Progenitor cell of endocrine pancreas (in vitro differentiated cells): ENCODE measurements at places on chromosomes 3 and 15. TPM values are rescaled to one million over a fixed set of nuclear protein-coding genes. Genes with fewer than 3 reads are reported as not detected.

OXSR1 gene
- total RNA-seq: 55.5 and 56.3 TPM in 2 replicates

CDC25A gene
- total RNA-seq: 20.5 and 24.5 TPM in 2 replicates

CCNB2 gene
- total RNA-seq: 38.0 and 40.9 TPM in 2 replicates

BFSP2 gene
- total RNA-seq: not detected in 2 replicates

PDIA3 gene
- 520 and 525 TPM in 2 replicates for total RNA-seq
